Stimulated activated CD4-positive, alpha-beta T cell treated with anti-CD3 and anti-CD28 coated beads, Interleukin-4, amount 100 ng/mL, for 1 hour (primary cell): ENCODE measurements at places on chromosomes 11 and 22.

DNA sequence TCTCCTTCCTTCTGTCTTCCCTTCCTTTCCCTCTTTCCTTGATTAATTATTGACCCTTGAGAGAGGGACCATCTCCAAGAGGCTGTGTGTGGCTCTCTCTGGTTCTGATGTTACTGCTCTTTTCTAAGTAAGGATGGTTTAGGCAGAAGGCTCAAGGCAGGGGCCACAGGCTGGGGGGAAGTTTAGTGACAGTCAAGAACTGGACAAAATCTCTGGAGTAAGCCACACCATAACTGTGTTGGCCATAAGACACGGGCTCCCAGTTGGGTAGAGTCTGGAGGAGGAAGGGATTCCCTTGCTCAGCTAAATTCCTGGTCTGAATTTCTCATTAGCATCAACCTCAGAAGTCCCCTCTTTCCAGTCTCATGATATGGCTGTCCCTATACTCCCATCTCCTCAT is 74.7 kb downstream of the BUD13 start:
- DNase-seq: no peak

- DNase-seq: peak; percentile 59
Measured at GRCh38 chr11:133947321-133947756, 9.4 kb downstream of the IGSF9B start.

GRCh38 chr11:64688534-64688982 is 34.4 kb downstream of the NRXN2 start:
- peak; percentile 92 for DNase-seq

GRCh38 chr11:59053387-59053786 is 32.7 kb upstream of the GLYATL1B start:
- peak; percentile 83 for DNase-seq

- DNase-seq: no peak
Measured at GRCh38 chr11:122128146-122128545, 12.1 kb upstream of the BLID start.

GRCh38 chr11:13680501-13681264 is 12.2 kb downstream of the FAR1 start:
- DNase-seq: no peak

- DNase-seq: no peak
Measured at GRCh38 chr11:114774599-114775361, 96.5 kb downstream of the NXPE2 start.

DNA sequence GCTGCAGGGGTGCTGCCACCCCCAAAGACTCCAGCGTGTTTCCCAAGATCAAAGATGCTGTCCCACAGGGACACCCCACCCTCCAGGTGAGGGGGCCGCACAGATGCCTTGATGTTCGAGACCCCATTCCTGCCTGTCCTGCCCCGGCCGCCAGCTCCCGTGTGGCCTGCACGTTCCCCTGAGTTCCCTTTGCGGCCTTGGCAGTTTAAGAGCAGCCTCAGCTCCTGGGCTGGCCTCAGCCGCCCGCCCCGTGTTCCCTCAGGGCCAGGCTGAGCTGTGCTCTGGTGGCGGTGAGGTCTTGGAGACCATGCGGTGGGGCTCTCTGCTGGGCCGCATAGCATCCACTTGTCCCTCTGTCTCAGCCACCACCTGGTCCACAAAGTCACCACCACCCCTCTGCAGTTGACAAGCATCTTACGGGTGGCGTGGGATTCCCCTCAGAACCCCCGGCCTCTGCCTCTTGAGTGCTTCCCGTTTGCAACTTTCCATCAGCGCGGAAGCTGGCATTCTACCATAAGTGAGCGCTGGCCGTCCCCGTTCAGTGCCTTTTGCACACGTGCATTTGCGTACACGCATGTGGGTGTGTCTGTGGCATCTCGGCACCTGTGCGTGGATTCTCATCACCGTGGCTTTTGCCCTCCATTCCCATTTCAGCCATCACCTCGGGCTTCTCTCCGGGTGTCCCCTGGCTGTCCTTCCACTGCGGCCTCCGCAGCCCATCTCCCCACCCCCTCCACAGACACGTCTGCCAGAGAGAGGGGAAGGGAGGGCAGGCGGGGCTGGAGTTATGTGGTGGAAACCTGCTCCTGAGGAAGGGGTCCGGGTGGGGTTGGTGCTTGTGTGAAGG is 35.9 kb downstream of the CTTN start:
- DNase-seq: no peak

DNA sequence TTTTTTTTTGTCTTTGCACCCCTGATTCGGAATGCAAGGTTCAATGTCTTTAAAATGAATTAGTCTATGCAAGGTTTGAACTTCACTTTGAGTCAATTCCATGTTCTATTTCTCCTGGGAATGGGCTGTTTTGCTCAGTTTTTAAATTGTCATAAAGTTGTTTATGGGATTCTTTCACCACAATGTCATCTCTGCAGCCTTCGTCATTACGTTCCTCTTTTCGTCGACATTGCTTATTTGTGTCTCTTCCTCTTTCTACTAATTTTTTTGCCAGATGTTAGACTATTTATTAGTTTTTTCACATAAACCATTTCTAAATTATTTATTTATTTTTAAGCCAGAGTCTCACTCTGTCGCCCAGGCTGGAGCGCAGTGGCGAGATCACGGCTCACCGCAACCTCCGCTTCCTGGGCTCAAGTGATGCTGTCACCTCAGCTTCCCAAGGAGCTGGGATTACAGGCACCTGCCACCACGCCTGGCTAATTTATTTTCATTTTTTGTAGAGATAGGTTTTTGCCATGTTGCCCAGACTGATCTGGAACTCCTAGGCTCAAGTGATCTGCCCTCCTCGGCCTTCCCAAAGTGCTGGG is 7.1 kb upstream of the TNNT3 start:
- no peak for DNase-seq

DNA sequence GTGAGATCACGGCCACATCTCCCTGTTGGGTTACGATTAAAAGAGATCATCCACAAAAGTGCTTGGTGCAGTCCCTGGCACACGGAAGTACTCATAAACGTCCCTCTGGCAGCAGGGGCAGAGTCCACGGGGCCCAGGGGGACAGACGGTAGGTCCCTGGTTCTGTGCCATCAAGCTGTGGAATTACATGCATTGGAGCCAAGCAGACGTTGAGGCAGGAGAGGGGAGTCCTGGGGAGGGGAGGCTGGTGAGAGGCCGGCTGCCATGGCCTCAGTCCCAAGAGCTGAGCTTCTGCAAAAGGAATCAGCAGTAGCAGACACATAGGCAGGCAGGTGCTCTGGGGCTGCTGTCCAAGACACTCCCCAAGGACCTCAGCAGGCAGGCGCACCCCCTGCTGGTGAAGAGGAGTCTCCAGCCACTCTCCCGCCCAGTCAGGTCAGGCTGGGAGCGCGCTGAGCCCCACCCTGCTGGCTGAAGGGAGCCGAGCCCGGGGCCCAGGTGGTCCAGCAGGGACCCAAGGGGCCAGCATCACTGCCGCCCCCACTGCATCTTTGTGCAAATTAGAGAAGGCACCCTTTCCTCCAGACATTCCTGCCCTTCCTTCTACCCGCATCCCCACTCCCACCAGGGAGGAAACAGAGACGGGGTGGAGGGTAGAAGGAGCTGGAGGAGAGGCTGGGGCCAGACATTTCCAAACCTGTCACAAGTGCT is 7.6 kb upstream of the KCTD17 start:
- DNase-seq: peak; percentile 46
